Aorta (tissue), 5 donors: ENCODE measurements at places on chromosomes 7 and 10. TPM values are rescaled to one million over a fixed set of nuclear protein-coding genes. Genes with fewer than 3 reads are reported as not detected.

- no peak for DNase-seq
Observed at GRCh38 chr10:22958338-22958737, 30.5 kb downstream of the ARMC3 start.

- DNase-seq: no peak
Observed at GRCh38 chr10:129448539-129448938, 18.5 kb upstream of the MGMT start.

- DNase-seq: no peak
Observed at GRCh38 chr10:69483963-69484362, 32.7 kb downstream of the TSPAN15 start.

DNA sequence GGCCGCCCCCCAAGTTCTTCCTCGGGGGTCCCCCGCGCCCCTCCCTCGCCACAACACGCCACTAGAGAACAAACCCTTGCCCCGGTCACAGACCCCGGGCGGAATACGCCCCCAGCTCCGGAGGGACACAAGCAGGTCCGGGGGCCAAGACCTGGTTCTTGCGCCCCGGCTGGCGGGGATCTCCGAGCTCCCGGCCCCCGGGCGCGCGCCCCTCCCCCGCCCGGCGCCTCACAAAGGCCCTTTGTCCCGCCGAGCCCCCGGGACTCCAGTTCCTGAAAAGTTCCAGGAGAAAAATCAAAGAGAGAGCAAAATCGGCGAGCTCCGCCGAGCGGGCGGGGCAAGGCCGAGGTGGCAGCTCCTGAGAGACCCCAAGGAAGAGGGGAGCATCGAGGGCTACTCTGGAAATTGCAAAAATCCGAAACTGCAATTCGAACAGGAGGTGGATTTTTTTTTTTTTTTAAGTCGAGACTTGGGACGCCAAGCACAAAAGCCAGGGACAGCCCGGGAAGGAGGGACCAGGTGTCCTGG lies 4.0 kb downstream of the TNRC18 start:
- no peak for DNase-seq

GRCh38 chr7:128022631-128023532 lies 8.4 kb downstream of the LRRC4 start:
- DNase-seq: no peak

DNA sequence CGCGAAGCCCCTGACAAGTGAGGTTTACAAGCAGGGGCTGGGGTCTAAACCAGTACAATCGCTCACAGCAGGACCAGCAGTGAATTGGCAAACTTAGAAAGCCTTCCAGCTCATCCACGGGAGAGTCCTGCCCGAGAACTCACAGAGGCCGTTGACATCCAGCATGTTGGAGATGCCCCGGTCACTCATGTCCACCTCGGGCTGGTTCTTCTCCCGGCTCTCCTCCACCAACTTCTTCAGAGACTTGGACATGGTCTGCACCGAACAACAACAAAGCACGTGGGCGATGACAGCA lies 447 bp downstream of the RSU1 start:
- DNase-seq: no peak

DNA sequence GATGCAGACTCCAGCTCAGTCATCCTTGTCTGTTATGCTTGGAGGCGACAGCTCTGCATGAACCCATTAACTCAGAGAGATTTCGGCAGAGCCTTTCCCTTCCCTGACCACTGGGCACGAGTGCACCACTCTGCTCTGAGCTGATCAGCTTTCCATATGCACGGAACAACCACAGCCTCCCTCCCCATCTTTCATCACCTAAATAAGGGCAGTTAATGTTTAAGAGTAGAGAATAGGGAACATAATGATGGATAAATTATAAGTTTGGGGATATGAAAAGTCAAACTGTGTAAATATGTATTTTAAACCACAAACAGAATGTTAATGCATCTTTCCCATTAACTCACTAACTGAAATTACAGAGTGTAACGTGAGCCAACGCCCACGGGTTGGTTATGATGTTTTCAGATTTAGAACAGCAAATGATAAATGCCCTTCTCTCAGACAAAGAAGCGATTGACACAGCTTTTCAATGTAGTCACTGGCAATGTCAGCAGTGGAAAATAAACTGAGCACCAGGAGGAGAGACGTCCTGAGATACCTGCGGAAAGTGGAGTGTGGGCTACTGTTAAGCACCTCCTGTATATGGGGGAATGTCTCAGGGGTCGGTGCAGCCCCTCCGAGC lies 658.2 kb downstream of the LRMDA start:
- DNase-seq: no peak

DNA sequence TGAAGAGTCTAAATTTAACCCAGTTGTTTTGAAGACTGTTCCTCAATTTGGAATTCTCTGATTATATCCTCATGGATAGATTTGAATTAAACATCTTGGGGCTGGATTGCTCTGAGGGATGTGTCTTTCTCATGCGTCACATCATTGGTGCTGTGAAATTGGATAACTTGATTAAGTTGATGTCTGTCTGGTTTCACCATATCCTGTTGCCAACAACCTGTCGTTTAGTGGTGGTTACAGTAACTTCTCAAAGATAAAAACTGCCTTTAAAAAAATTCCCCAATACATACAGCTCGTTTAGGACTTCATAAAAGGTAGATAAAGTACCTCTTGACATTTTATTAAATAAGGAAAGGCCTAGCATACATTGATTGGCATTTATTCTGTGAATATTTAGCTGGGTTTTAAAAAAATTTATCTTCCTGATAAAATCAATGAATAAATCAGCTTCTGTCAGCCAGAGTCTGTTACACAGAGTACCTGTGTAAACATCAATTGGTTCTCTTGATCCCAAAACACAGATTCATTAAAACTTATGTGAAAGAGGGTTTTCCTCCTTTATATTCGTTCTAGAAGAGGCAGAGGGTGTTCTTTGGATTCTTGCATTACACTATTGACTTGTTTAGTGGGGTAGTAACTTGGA lies 10.5 kb downstream of the CRCP start:
- no peak for DNase-seq

GRCh38 chr7:90267263-90267858 lies 22.4 kb downstream of the CFAP69 start:
- no peak for DNase-seq

DNA sequence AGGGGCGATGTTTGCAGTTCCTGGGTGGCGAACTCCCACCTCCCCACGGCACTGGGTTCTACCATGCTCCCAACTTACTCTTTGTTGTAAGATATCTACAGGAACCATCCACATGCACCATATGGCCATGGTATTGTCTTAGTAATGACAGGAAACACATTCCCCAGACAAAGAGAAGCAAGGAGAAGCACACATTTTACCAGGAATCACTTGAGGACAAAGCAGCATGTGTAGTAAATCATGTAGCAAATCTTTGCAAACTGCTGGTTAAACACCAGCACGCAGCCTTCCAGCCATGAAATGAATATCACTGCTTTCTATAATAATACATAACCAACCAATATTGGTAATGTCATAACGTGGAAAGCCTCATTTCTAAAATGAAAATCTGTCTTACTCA lies 101.2 kb downstream of the NRP1 start:
- DNase-seq: no peak

- DNase-seq: no peak
Observed at GRCh38 chr10:131785121-131785460, 115.7 kb upstream of the PPP2R2D start.

DNA sequence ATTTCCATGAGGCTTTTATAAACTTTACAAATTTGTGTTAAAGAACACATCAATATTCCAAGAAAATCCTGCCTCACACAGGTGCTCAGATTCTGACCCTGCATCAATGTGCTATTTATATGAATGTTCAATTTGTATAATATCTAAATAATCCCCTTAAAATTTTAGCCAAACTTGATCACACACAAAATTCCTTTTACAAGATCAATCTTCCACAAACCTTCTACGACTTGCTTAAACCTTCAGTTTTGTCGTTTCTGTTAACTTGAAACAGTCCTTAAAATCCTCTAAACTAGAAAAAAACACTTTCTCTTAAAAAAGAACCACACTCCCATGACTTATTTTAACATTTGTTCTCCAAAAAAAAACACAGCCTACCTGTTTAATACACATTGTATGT lies 20.2 kb upstream of the TRPV6 start:
- DNase-seq: no peak

GRCh38 chr10:113180401-113181154 lies 230.5 kb downstream of the TCF7L2 start:
- DNase-seq: no peak

DNA sequence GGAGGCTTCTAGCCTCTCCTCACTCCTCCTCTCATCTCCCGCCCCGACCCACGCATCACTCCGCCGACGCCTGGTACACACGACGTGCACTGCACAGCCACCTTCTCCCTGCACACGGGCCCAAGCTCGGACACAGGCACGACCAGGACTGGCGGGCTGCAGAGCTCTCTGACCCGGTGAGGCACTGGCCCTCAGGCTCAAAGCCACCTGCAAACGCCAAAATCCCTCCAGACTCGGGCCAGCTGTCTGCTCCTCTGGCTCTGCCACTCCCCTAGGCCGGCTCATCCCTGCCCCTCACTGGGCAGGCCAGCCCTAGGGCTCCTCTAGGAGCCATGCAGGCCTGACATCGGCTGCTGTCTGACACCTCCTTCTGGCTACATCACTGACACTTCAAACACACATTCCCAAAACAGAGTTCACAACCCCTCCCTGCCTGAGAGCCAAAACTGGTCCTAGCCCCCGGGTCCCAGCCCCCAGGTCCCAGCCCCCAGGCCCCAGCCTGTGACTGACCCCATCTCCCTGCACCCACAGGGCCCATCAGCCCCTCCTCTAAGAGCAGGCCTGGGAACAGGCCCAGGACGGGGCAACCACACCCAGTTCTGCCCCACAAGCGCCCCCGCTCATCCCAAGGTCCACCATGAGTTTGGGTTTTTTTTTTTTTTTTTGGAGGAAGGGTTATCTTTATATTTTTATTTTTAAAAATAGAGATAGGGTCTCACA lies 35.1 kb downstream of the MAD1L1 start:
- no peak for DNase-seq

DNA sequence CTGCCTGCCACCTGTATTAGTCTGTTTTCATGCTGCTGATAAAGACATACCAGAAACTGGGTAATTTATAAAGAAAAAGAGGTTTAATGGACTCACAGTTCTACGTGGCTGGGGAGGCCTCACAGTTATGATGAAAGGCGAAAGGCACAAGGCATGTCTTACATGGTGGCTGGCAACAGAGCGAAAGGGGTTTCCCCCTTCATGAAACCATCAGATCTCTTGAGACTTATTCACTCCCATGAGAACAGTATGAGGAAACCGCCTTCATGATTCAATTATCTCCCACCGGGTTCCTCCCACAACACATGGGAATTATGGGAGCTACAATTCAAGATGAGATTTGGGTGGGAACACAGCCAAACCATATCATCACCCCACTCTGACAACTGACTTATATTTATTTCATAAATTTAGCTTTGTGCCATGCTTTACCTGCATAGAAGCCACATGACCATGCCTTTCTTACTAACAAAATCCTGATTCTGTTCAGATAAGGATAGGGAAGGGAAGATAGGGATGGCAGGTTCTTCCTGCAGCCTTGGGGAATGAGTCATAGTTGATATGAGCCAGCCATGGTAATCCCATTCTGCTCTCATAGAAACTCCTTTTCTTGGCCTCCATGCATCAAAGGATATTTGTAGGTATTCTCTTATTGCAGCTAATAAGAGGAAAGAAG lies 191.3 kb upstream of the AGK start:
- no peak for DNase-seq

- no peak for DNase-seq
Observed at GRCh38 chr10:77293347-77293746, 344.3 kb downstream of the KCNMA1 start.

- DNase-seq: no peak
Observed at GRCh38 chr7:76074972-76075370, 27.1 kb downstream of the MDH2 start.

GRCh38 chr7:149610441-149611011 lies 112.9 kb upstream of the ZNF746 start:
- no peak for DNase-seq

GRCh38 chr7:87318741-87319140 lies 26.7 kb upstream of the CROT start:
- DNase-seq: no peak

DNA sequence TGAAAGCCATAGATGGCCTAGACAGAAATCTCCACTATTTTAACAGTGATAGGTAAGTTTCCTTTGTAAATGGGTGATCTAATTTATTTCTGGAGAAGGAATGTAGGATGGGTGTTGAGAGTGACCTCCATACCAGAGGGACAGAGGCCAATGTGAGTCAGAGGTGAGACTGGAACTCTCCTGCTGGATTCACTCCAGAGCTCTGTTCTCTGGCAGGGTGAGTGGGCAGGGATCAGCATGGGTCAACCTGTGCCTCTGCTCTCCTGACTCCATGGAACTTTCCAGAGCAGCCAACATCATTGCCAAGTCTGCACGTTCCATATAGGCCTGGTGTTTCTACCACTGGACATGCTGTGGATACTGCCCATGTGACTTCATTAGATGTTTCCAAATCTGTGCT lies 11.4 kb downstream of the AKR1C3 start:
- no peak for DNase-seq

GRCh38 chr7:77771901-77772300 lies 26.3 kb downstream of the TMEM60 start:
- DNase-seq: no peak

- no peak for DNase-seq
Observed at GRCh38 chr10:124626759-124627380, 117.3 kb downstream of the FAM53B start.

DNA sequence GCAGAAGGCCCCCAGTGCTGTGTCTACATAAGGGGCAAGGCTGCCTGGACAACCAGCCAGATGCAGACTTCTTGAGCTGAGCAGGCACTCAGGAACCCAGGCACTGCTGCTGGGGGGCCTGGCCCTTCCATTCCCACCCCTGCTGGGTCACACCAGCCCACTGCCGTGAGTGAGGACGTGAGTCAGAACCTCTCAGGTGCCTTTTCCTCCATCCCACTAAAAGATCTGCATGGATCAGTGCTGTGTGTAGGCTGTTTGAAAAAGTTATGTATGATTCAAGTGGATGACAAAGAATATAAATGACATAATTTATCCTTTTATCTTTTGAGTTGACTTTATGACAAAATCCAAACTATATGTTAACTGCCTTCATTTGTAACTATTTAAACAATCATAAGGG lies 499.3 kb downstream of the INHBA start:
- no peak for DNase-seq

- DNase-seq: no peak
Observed at GRCh38 chr10:35426657-35427056, 90.3 kb downstream of the CCNY start.

GRCh38 chr7:93378131-93378760 lies 146.1 kb downstream of the VPS50 start:
- no peak for DNase-seq

- no peak for DNase-seq
Observed at GRCh38 chr10:47061776-47062175, 150.5 kb downstream of the PTPN20 start.

Gene HOXA3
- 3.8 TPM for polyA plus RNA-seq

Gene ITGA8
- 149 TPM for polyA plus RNA-seq

Gene PIK3CG
- 0.23 TPM for polyA plus RNA-seq

Gene MTG1
- polyA plus RNA-seq: 36.1 TPM

Gene NPFFR1
- polyA plus RNA-seq: under 0.01 TPM

Gene MYL7
- polyA plus RNA-seq: 2.6 TPM

Gene PSD
- 0.25 TPM for polyA plus RNA-seq

Gene ASB10
- not detected for polyA plus RNA-seq

Gene ZNF25
- polyA plus RNA-seq: 16.5 TPM

Gene NUTM2B
- not detected for polyA plus RNA-seq

Gene DUSP5
- polyA plus RNA-seq: 3.8 TPM

Gene ADRA2A
- polyA plus RNA-seq: 0.46 TPM

Gene LIPF
- polyA plus RNA-seq: 2.8 TPM

Gene UNC5B
- polyA plus RNA-seq: 2.9 TPM
